Lower leg skin (tissue), 4 donors: ENCODE measurements at places on chromosomes 16 and 17.

DNA sequence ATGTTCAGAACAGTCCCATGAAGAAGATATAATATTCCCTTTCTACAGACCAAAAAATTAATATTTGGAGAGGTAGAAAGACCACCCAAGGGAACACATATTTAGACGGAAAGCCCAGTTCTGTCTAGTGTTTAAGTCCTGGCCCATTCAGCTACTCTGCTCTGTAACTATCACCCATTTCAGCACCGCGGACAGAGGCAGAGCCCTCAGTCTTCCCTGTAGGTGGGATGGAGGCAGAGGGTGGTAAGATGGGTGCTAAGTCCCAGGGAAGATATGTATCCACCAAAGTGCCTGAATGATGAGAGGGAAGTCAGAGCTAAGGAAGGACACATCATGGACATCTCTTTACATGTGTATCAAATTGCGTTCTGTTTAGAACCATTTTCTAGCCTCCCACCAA, 27.8 kb upstream of the C16orf78 start:
- DNase-seq = no peak

- DNase-seq = no peak
These were observed 53.3 kb upstream of the LRRC37A3 start for GRCh38 chr17:64972611-64973010.

DNA sequence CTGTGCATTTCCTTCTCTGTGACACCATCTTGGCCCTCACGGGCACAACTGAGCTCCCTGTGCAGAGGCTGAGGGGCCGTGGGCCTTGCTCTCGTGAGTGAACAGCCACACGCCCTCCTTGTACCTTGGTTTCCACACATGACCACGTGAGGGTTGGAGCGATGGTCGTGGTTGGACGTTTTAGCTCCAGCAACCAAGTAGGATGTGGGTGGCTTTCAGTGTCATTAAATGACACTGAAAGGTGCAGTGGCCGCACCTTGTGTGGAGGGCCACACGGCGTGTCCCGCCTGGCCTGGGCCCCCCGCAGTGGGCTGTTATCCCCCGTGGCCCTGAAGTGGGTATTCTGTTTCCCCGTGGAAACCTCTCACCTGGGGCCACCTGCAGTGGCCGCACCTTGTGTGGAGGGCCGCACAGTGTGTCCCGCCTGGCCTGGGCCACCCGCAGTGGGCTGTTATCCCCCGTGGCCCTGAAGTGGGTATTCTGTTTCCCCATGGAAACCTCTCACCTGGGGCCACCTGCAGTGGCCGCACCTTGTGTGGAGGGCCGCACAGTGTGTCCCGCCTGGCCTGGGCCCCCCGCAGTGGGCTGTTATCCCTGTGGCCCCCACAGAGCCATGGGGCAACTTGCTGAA, 28.2 kb downstream of the ACSF3 start:
- DNase-seq = no peak

DNA sequence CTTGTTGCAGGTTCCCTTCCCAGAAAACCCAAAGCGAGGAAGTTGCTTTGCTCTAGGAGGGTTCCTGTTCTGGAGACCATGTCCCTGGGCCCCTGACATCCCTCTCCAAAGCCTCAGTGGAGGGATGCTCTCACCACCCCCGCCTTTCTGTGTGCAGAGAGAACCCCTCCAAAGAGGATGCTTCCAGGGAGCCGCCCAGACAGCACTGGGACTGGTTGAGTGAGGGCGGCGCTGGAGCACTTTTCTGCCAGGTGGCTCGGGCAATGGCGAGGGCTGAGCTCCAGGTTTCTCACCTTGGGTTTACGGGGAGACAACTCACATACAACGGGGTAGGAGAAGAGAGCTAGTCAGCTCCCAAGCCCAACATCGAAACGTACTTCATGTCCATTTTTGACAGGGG, 7.3 kb downstream of the EMC6 start:
- no peak for DNase-seq

DNA sequence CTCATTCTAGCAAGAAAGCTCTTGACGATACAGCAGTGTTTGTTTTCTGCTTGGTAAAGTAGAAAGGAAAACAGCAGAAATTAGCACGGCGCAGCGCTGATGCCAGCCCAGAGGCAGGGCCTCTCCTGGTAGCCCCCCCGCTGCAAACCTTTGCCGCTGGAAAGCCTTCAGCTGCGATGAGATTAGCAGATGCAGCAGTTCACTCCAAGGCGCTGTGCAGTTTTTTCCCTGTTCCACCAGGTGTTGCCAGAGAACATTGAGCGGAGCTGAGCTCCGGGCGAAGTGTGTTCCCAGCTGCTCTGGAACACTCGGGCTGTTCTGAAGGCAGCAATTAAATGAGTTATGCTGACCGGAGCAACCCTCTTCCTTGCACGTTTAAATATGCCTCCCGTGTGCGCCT, 72.5 kb downstream of the RBFOX1 start:
- DNase-seq = peak; percentile 24

GRCh38 chr17:55694286-55694910, 28.3 kb downstream of the TMEM100 start:
- DNase-seq = no peak

DNA sequence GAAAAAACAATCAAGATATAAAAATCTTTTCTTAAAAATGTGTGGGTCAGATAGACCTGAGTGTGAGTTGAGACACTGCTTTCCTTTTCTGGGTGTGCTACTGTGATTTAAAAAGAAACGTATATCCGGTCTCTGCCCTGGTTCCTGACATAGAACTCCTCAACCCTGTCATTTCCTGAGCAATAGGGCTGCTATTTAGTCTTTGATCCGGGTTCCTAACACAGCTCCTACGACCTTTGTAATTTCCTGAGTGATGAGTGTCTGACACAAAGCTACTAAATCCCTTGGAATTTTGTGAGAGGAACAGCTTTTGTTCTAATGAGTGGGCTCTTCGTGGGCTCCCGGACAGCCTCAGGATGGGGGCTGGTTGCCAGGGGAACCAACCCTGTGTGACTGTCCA, 93.9 kb upstream of the FA2H start:
- DNase-seq = no peak

DNA sequence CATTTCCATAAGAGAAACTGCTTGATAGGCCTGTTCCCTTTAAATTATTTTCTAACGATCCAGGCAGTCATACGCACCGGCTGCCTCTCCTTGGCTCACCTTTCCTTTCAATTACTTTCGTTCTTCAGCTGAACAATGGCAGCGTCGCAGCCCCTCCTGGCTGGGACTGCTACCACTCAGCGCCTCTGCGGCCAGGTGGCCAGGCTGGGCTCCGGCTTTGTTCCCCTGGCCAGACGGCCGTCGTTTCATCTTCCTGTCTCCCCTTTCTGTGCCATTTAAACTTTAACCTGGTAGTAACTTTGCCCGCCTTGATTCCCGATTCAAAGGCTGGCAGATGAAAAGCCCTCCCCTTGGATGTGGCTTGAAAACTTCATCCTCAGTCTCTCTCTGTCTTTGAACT, 79.0 kb downstream of the C16orf78 start:
- DNase-seq = peak; percentile 12

- DNase-seq = peak; percentile 85
These were observed 610 bp downstream of the PIK3R5 start for GRCh38 chr17:8964801-8965393.

DNA sequence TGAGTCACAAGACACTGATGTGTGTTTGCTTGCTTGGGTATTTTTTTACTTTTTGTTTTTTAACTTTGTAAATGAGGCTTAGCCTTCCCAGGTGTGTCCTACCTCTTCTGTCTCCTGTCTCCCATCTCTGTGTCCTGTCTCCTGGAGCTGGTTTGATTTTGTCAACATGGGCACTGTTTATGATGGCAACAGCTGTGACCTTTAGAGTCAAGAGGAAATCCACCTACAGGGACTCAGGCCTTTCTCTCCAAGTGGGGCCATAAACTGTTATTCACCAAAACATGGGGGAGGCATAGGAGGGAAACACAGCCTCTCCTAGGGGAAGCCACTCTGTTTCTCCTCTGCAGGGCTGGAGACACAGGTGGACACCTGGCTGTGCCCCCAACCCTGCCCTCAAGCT, 13.1 kb upstream of the PLCG2 start:
- DNase-seq = no peak

DNA sequence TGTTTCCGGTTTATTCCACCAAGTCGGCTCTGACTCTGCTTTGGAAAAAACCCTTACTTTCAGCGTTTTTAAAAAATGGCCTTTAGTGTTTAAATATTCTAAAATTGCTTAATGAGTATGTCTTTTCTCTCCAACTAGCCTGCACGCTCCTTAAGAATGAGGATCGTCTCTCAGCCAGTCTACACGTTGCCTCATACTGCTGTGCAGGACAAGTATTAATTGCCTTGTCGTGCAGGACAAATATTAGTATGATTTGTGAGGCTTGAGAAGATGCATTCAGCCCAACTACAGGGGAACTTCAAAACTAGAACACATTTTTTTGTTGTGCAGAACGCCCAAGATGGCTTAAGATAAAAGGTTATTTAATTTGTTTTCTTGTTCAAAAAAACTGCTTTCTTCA, 61.2 kb downstream of the MARCHF10 start:
- no peak for DNase-seq

GRCh38 chr16:11980136-11980844, 3.8 kb downstream of the SNX29 start:
- no peak for DNase-seq

- DNase-seq = no peak
These were observed 79.7 kb upstream of the BRD7 start for GRCh38 chr16:50448522-50448921.

DNA sequence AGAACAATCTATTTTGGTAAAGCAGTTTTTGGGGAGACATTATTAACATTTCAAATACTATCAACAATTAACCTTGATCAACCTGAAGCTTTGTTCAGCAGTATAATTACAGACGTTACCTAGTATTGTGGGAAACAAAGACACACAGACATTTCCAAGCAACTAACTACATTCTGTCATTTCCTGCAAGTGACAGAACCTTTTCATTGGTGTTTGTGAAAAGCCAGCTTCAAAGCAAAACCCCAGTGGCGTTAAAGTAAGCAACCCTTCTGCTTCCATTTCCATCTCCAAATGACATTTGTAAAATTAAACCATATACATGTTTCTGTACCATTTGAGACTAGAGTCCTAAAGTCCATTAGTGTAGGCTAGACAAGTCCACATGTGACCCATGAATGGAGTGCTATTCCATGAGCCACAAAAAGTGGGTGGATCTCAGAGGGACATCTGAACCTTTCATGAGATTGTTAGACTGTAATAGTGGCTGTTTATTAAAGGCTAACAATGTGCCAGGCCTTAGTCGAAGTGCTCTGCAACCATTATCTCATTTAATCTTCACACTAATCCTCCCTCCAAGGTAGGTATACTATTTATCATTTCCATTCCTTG, 101.2 kb downstream of the SSH2 start:
- no peak for DNase-seq

GRCh38 chr16:78743556-78743955, 644.1 kb downstream of the WWOX start:
- DNase-seq = no peak

GRCh38 chr16:53068423-53068833, 13.6 kb downstream of the CHD9 start:
- DNase-seq = no peak

DNA sequence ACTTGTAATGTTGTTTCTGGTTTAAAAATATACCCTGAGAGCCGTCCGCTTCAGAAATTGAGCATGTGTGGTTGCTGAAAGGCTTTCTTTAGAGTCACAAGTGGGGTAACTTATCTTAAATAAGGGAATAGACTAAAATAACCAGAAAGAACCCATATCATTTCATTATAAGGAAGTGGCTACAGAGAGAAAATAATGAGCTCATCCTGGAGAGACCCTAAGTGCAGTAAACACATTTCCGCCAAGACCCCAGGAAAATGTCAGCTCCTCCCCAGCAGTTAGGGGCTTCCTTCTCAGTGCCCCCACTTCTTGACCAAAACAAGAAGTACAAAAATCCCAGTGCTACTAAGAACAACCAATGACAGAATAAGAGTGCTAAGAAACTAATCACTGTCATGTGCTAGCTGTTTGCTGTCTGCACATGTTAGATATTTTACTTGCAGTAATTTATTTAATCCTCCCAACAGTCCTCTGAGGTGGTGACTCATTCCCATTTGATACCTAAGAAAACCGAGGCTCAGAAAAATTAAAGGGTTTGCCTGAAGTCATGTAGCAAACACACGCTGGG, 83.5 kb downstream of the CDYL2 start:
- DNase-seq = no peak

DNA sequence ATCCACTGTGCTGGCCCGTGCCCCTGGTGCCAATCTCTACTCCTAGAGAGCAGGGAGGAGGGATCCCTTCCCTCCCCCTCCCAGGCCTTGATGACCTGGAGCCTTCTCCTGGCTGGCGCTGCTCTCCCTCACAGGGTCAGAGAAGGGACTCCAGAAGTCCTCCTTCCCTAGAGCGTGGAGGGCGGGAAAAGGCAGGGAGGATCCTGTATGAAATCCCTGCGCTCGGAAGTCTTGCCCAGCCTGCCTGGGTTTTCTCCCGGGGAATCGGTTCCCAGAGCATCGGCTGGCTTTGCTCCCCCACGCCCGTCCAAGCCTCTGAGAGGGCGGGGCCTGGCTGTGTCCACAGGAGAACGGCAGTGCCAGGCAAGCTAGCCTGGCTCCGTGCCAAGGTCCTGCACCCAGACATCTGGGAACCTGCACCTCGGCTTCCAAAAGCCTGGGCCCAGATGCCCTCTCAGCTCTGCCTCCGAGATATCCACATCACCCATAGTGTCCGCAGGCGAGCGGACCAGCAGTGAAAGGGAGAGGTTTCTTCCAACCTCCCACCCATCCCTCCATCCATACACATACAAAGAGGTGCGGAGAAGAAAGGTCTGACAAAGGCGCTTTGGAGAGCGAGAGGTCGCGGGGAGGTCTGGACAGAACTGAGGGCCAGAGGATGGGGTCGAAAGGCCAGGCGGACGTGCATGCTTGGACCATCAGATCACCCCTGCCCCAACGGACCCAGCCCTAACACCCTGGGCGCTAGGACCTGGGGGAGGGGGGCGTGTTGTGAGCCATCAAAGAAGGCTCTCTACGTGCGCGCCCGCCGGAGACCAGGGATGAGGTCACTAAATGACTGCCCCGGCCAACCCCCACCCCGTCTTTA, 1.1 kb downstream of the MPP2 start:
- no peak for DNase-seq
